ENCODE measurements at places on chromosomes 1 and 21.

- no peak for DNase-seq
Measured at GRCh38 chr1:19331262-19331878, 19.2 kb downstream of the SLC66A1 start.

- DNase-seq, result peak; percentile 52
Measured at GRCh38 chr1:23369335-23370013, at the start of gene ZNF436. TSS of gene ZNF436 (minus strand) at chr1:23369836. CDS start at chr1:23368005, 1,831 bp downstream.

- DNase-seq, result no peak
Measured at GRCh38 chr21:32772281-32773047, 909 bp upstream of the PAXBP1 start.

- peak; percentile 35 for DNase-seq
Measured at GRCh38 chr21:46323227-46323709, 402 bp downstream of the C21orf58 start.

- no peak for DNase-seq
Measured at GRCh38 chr1:23774174-23774880, 3.9 kb upstream of the PITHD1 start.

DNA sequence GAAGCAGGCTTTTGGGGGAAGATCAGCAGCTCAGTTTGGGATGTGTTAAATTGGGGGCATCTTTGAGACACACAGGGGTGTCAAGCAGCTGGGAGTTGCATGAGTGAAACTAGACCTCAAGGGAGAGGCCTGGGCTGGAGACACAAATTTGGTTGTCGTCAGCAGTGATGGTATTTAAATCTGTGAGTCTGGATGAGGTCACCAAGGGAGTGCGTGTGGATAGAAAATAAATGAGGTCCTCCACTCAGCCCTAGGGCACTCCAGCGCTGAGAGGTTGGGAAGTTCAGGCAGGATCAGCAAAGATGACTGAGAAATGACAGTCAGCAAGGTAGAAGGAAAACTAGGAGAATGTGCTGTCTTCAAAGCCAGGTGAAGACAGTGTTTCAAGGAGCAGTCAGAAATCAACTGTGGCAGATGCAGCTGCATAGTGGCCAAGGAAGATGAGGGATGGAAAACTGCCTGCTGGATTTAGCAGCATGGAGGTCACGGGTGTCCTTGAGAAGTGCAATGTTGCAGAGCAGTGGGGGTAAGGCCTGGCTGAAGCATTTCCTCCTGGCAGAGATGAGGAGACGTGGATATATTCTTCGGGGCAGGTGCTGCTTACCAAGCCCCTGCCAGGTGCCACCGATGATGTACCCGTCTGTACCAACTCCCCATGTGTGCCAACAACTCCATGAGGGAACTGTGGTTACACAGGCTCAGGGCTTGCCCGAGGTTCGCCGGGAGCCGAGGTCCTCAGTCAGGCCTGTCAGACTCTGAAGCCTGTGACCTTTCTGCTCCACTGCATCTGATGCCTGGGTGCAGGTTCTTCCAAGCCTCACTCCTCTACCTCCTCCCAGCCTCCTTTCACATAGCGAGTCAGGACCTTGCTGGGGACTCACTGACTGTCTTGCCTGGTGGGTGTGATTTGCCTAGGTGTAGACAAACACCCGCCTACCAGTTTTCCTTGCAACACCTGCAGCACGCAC lies 11.3 kb downstream of the MAP7D1 start:
- DNase-seq, result no peak

GRCh38 chr1:110242731-110243130 lies 32.6 kb downstream of the KCNC4 start:
- no peak for DNase-seq

DNA sequence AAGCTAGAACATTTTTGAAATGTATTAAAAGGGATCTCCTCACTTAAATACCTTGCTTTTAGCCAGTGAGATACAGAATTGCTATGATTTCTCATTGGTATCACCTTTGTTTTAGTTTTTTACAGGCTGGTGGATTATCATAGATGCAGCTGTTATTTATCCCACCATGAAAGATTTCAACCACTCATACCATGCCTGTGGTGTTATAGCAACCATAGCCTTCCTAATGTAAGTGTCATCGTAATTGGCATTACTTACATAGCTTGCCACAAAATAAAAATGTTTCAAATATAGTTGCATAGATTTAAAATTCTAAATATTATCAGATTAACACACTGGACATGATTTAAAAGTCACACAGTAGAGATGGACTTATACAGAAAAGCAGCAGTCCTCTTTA lies 4.7 kb downstream of the TMEM50A start:
- DNase-seq, result no peak

DNA sequence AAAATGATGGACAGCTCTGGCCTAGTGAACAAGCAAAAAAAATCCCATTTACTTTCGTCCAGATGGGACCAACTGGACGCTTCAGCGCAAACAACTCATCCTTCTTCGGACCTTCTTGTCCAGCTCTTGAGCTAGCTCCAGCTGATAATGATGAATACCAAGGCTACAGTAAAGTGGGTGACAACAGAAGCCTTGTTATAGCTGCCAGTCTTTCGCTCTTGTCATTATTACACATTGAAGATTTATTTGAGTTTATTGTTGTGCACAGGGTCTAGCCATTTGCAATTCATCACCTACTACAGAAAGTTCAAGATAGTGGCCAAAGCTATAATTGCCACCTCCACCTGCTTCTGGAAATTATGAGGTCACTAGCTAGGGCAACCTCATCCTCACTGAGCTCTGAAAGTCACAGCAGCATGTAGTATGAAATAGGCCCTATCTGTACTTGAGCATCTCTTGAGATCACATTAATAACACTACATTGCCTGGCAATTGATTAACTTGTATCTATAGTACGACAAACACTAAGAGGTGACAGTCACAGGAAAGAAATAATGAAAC lies 76.9 kb downstream of the GPATCH2 start:
- no peak for DNase-seq

DNA sequence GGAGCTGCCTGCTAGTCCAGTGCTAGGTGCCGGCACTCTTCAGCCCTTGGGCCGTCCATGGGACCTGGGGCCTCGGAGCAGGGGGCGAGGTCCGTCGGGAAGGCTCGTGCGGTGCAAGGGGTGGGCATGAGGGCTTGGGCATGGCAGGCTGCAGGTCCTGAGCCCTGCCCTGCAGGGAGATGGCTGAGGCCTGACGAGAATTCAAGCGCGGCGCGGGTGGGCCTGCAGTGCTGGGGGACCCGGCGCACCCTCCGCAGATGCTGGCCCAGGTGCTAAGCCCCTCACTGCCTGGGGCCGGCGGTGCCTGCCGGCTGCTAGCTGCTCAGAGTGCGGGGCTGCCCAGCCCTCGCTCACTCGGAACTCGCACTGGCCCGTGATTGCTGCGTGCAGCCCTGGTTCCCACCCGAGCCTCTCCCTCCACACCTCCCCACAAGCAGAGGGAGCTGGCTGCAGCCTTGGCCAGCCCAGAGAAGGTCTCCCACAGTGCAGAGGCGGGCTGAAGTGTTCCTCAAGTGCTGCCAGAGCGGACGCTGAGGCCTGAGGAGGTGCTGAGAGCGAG lies 467.0 kb downstream of the AGBL4 start:
- DNase-seq, result no peak

DNA sequence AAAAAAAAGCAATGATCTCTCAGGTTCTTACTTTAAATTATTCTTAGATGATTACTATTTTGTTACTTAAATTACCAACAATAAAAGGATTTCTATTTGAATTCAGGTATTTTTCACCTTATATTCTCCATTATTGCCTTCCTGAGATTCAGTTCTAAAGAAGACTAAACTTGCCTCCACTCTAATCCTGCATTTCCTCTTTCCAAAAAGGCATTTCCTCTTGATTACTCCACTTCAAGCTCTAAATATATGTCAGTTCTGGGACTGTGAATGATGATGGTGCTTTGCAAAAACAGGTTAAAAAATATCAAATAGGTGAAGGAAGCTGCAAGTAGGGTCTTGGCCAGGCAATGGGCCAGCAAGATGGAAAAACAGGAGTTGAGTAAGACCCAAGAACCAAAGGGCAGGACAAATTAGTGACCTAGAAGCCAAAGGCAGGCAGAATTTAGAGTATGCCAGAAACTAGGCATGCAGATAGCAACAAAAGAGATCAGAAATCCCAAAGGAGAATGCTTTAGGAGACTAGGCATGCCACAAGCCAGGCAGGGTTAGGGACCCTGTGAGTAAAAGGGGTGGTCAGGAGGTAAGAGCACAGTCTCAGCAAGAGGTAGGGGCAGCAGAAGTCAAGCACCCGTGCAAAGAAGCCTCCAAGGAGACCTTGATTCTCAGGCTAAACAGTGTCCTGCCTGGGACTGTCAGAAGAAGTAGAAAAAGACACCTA lies 11.3 kb upstream of the DIPK1A start:
- no peak for DNase-seq

DNA sequence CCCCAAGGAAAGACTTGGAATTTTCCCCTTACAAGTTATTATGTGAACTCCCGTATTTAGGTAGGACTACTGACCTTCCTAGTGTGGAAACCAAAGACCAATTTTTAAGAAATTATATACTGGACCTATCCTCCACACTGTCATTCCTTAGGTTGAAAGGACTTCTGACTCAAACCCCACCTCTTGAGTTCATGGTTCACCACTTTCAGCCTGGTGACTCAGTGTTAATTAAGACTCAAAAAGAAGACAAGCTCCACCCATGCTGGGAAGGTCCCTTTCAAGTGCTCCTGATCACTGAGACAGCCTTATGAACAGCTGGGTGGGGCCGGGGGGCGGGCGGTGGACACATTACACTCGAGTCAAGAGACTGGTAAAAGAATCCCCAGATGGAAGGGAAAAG lies 113.2 kb downstream of the LRRC53 start:
- DNase-seq, result no peak

DNA sequence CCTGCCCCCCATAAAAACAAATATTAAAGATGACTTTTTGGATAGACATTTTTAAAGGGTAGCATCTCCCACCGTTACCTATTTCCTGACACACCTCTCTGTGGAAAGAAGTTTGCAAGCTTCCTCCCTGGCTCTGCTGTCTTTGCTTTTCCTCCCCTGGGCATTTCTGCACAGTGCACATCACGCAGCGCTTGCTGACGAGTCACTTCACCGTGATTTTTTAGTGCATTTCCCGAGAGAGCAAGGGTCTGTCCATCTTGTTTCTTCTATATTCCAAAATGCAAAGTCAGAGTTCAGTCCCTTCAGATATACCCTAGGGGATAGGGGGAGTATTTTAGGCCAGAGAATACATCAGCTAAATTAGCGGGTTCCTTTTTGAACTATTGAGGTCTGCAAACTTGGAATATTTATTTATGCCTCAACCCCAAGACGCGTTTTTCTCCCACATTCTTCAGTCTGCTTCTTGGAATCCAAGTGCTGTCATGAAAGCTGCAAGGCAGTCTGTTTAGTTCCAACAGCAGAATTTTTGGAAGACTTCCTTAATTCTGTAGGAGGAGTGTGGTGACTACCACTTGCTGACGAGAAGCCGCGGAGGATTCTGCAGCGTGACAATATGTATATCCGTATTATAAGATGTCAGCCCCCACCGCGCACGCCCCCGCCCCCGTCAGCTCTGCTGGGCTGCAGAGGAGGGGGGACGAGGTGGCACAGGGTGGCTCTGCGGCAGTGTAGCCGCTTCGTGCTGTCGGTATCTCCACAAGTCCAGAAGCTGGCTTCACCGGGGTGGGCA lies 22.4 kb downstream of the SMYD2 start:
- DNase-seq, result no peak

- no peak for DNase-seq
Measured at GRCh38 chr1:174931214-174931613, 68.5 kb upstream of the CACYBP start.

DNA sequence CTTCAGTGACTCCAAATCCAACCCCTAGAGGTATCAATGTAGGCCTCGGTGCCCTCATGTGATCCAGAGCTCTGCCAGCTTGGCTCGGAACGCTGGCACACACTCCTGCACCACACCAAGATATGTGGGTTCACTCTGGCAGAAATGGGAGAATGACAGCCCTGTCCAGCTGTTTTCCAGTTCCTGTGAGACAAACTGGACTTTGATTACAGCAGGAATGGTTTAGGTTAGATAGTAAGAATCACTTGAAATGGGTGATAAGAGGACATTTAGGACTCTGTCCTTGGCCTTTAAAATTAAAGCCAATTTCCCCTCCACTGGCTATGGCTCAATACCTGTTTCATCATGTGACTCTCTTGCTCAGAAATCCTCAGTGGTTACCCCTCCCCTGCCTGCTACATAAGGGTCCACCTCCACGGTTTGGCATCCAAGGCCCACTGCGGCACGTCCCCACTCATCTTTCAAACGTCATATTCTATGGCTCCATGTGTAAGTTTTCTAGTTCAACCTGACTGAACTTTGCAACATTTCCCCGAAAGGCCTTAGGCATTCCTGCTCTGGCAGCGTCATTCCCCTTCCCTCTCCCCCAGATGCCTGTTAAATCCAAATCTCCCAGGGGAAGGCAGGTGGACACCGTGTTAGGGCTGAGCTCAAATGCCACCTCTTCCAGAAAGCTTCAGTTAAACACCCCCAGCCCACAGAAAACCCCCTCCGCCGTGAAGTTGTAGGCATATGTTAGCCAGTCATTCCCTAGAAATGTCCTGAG lies 44.7 kb downstream of the PLEKHA6 start:
- DNase-seq, result no peak

DNA sequence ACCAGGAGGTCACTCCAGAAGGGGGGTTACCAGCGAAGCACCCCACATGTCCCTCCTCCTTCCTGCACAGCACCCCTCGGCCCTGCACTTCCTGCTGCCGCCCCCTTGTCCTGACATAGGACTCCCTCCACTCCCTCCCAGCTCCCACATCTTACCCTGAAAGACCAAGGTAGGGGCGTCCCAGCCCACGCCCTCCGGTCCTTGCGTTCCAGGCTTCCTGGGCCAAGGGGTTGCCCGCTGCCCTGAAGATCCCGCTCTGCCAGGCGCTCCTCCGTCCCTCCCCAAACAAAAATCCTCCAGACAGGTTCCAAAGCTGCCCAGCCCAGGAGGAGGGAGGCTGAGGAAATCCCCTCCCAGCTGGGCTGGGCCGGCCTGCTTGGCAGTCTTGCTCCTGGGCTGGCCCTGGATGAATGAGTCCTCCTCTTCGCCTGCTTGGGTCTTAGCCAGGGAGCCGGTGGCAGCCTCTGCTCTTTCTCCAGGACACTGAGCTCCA lies at the start of gene RHBDL2:
Gene RHBDL2, minus strand, starts transcription at position 304 of the 493 bp plus-strand sequence. CDS start 22,618 bp downstream, outside the sequence.
- no peak for DNase-seq

DNA sequence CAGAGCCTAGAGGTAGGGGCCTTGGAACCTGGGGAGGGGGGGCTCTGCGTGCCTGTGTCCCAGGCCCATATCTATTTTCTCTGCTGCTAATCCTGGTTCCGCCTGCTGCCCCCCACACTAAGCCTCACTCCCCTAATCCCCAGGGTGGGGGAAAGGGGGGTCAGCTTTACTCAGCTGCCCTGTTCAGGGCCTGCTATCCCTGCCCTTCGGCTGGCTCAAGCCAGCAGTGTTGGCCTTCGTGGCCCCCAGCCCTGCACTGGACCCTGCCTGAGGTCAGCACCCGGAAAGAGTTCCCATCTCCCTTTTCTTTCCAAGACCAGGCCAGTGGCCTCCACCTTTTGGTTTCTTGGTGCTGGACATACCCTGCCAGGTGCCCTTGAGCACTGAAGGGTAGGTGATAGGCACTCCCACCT lies 8.4 kb downstream of the ZBTB7B start:
- DNase-seq, result no peak
